Hippocampal formation (tissue), 2 donors: ENCODE measurements at places on chromosomes 1 and 21.
A peak's percentile ranks its signal among the peaks of the same experiment; 100 is the strongest.

DNA sequence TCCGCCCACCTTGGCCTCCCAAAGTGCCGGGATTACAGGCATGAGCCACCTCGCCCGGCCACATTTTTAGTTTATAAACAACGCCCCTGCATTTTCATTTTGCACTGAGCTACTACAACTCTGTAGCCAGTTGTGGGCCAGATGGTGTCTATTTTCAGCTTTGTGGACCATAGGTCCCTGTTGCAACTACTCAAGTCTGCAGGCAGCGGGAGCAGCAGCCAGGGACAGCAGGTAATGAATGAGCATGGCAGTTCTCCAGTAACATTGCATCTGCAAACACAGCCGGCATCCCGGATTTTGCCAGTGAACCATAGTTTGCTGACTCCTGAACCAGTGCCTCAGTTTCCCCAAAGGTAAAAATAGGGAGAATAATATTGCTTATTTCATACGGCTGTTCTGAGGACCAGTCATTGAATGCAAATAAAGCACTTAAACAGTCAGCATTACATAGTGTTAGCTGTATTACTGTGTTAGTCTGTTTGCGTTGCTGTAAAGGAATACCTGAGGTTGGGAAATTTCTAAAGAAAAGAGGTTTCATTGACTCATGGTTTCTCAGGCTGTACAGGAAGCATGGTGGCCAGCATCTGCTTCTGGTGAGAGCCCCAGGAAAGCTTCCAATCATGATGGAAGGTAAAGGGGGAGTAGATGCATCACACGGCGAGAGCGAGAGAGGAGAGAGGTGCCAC lies 65.5 kb upstream of the SLC45A1 start:
- DNase-seq, result no peak

GRCh38 chr21:43721939-43722338 lies 3.0 kb downstream of the PDXK start:
- DNase-seq, result no peak

DNA sequence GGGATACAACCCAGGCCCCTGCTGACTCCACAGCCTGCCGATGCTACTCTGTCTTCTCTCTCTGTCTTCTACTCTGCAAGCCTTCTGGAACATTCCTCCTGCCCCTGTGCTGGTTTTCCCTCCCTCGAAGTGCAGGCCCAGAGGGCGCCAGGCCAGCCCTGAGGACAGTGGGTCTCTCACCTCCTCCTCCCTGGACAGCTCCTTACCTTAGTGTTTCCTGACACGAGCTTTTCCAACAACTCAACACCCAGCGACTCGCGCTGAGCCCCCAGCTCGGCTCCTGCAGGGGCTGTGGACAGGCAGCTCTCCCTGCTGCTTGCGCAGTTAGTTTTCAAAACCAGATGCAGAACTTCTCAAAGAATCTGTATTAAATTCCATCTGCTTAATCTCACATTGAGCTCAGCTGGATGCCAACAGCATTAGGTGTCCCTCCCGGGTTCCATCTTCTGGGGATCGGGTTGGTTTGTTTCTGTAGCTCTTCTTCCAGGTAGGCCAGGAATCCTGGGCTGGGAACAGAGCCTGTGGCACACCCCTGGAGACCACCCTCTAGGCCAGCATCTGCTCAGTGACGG lies 54.2 kb downstream of the PTPRU start:
- no peak for DNase-seq

GRCh38 chr1:245788269-245788668 lies 633.5 kb downstream of the KIF26B start:
- DNase-seq, result no peak

GRCh38 chr1:26890467-26890796 lies 349 bp upstream of the GPN2 start:
- no peak for DNase-seq

GRCh38 chr1:18009055-18009454 lies 98.5 kb upstream of the IGSF21 start:
- DNase-seq, result no peak

- DNase-seq, result no peak
Measured at GRCh38 chr1:210070531-210070930, 132.5 kb downstream of the SYT14 start.

GRCh38 chr1:23522244-23522982 lies 8.6 kb downstream of the E2F2 start:
- DNase-seq, result no peak

DNA sequence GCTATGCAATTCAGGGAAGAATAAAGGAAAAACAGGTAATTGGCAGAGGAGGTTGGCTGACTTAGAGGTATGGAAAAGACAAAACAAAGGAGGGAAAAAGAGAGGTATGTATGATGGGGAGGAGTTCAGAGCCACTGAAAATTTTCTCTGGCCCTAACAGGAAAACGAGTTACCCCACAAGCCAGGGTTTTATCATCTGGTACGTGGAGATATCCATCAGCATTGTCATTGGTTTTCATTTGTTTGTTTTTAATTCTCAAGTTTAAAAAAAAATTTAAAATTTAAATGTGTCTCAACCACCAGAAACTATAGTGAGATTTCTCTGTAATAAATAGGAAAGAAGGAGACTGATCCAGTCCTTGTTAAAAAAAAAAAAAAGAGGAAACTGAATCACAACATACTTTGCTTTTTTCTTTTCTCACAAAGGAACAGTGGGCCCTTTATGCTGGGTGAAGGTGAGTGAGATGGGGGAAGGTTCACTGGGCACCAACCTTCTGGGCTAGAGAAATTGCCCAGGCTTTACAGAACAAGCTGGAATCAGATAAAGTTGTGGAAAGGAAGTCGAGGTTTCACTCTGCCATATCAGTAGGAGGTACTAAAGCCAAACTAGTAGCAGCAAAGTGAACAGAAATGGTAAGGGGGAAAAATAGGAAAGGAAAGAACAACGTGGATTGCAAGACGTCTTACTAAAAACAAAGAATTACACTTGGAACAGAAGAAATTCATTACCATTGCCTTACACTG lies 2.7 kb downstream of the IFNAR2 start:
- DNase-seq, result no peak

GRCh38 chr1:176939993-176940392 lies 224.5 kb downstream of the ASTN1 start:
- no peak for DNase-seq

DNA sequence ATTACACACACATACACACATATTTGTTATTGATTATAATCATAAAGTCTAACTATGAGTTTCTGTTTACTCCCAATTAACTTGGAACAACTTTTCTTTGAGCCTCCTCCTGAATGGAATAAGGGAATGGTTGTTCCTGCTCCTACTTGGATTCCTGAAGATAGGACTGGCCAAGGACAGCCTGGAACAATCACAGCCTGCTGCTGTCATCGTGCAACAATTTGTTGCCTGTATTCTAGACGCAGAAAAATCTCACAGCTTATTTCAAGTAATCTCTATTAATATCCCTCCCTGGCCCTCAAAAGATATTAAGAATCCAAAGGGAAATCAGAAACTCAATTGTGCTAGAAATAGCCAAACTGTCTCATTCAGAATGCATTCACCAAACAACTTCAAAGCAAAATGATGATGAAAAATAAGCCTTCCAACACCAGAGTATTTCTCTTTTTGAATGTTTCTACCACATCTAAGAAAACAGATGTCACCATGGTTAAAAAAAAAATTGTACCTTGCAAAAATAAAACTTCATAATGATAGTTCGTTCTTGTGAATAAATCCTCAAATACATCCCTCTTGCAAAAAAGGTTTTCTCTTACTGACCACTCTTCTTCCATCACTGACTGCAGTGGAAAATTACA lies 30.9 kb downstream of the RCAN1 start:
- no peak for DNase-seq

- DNase-seq, result no peak
Measured at GRCh38 chr1:232038706-232039677, 412.4 kb downstream of the DISC1 start.

- DNase-seq, result no peak
Measured at GRCh38 chr21:43306911-43307676, 119.8 kb downstream of the SIK1 start.

DNA sequence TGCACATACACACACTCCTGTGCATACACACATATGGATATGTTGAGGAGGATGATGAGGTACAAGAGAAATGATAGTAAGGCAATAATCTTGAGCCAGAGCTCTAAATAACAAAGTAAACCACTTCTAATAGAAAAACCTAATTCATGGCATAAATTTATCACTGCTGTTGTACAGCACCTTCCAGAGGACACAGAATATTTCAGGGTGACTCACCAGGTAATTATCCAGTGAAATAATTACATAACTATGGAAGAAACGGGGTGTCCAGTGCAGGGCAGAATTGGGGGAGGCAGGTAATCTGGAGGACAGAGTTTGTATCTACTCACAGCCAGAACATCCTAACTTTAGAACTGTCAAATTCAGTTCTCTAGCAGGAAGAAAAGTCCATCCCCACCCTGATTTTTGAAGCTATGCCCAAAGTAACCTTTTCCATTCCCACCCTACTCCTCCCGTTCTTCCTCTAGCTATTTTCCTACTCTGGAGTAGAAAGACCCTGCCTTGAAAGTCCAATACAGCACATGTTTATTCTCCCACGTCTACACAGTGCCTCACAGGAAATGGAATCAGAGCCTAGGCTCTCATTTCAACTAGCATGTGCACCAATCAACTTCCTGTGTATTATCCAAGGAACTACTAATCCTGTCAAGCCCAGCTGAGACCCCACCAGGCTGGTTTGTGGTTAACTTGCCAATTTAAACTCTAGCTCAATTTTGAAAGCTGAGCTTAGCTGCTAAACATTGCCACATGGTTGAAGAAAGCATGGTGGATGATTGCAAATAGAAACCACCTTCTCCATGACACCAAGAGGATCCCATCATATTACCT lies 96.6 kb downstream of the PTPN14 start:
- no peak for DNase-seq

DNA sequence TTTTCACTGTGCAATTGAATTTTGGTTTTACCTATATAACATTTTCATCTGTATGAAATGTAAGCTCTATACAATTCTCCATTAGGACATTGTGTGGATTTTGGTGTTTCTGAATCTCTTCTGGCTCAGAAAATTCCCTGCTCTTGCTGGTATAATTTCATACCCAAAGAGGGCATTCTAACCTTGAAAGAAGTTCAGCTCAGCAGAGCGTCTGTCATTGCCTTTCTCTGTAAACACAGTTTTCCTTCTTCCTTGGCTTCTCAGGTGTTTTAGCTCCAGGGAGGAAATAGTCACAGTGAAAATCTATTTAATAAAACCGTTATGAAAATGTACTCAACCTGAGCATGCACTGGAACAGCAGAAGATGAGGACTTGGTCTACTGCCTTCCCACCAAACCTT lies 16.0 kb downstream of the DISC1 start:
- DNase-seq, result peak; percentile 63

DNA sequence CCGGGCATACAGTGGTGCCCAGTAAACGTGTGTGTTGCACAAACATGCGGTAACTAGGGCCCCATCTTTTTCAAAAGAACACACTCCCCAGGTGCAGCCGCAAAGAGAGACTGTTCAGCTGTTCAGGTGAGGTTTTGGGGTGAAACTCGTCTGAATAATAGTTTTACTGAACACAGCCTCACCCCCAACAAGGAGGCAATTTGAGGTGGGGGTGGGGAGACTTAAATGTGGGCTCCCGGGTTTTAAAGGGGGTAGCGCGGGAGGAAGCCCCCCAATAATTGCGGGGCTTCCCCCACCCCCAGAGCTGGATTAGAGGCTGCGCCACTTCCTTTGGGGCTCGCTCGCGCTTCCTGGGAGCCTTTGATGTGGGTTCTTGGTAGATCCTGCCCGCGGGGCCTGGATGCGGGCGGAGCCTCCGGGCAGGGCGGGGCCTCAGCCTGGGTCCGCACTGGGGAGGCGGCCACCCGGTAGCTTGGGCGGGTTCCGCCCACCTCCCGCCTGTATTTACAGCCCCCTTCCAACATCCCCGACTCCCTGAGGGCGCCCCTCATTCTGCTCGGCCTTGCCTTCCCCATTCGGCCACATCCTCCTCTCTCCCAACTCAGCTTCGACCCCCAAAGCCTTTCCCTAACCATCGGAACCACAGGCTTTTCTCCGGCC lies 6.4 kb upstream of the EPHA2 start:
- DNase-seq, result no peak

- peak; percentile 31 for DNase-seq
Measured at GRCh38 chr1:25744140-25744581, 55.8 kb upstream of the SELENON start.

GRCh38 chr1:36137776-36138175 lies 11.5 kb downstream of the TRAPPC3 start:
- no peak for DNase-seq

- peak; percentile 72 for DNase-seq
Measured at GRCh38 chr1:34164771-34165391, at the start of gene CSMD2. Gene CSMD2, minus strand, starts transcription at chr1:34165230. Its CDS starts 133 bp downstream, at chr1:34165097.

DNA sequence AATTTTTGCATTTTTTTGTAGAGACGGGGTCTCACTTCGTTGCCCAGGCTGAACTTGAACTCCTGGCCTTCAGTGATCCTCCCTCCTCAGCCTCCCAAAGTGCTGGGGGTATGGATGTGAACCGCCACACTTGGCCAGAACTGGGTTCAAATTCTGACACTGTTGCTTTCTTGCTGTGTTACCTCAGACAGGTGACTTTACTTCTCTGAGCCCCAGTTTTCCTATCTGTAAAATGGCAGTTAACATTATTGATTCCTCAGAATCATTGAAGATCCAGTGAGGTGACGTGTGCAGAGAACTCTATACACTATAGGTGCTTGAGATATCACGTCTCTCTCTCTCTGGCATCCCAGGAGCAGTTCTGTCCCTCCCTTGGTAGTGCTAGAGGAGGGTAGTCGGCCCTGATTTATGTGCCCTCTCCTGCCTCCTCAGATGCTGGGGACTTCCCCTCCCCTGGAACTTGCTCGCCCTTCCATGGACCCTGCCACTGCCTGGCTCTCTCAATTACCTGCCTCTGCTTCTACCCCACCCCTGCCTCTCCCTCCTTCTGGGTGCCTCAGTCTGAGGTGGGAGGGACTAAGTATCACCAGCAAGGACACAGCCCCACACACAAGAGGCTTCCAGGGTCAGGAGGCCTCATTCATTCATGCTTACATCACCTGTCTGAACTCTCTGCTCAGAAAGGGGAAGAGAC lies 2.8 kb upstream of the HPCA start:
- DNase-seq, result no peak

DNA sequence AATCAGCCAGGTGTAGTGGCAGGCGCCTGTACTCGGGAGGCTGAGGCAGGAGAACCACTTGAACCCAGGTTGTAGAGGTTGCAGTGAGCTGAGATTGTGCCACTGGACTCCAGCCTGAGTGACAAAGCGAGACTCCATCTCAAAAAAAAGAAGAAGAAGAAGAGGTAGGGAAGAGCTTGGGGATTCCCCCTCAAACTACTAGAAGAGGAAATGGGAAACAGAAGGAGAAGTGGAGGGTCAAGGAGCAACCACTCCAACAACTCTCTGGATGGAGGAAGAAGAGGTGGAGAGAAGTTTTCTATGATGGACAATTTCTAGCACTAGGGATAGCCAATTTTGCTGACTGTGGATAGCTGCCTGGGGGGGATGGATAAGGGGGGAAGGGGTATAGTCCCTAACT lies 14.9 kb upstream of the SLAMF9 start:
- DNase-seq, result no peak

DNA sequence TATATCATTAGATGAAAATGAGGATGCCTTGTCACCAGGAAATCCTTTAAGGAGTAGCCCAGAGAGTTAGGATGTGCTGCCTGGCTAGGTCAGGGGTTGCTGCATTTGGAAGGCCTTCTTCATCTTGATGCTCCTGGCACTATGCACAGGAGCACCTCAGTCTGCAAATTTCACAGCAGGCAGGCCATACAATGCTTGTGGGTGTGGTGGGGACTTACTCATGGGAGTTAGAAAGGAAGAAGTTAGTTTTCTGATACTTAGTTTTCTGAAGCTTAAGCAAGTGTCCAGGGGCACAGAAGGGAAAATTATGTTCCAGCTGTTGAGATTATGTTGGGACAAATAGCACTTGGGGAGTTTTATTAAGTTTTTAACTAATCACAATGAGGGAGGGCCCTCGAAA lies 11.4 kb downstream of the HLX start:
- no peak for DNase-seq
